ENCODE measurements at places on chromosomes 1 and 21.

- DNase-seq, result peak; percentile 89
- peaks cover 55% of the 10 kb centered on the region for H3K4me1 ChIP-seq
- H3K27me3 ChIP-seq, result no peaks in the 10 kb centered on the region
- no peaks in the 10 kb centered on the region for H3K36me3 ChIP-seq
- H3K4me3 ChIP-seq, result peak overlapping the region; percentile 7
- H3K27ac ChIP-seq, result peak overlapping the region; percentile 96
Measured at GRCh38 chr1:100631015-100631551, 88.5 kb upstream of the VCAM1 start.

- no peak for DNase-seq
- H3K36me3 ChIP-seq, result peaks cover 4% of the 10 kb centered on the region
- H3K4me1 ChIP-seq, result peaks cover 8% of the 10 kb centered on the region
- H3K27me3 ChIP-seq, result no peaks in the 10 kb centered on the region
- H3K4me3 ChIP-seq, result no peak overlapping the region
Measured at GRCh38 chr1:95067062-95067461, 5.7 kb downstream of the ALG14 start.

DNA sequence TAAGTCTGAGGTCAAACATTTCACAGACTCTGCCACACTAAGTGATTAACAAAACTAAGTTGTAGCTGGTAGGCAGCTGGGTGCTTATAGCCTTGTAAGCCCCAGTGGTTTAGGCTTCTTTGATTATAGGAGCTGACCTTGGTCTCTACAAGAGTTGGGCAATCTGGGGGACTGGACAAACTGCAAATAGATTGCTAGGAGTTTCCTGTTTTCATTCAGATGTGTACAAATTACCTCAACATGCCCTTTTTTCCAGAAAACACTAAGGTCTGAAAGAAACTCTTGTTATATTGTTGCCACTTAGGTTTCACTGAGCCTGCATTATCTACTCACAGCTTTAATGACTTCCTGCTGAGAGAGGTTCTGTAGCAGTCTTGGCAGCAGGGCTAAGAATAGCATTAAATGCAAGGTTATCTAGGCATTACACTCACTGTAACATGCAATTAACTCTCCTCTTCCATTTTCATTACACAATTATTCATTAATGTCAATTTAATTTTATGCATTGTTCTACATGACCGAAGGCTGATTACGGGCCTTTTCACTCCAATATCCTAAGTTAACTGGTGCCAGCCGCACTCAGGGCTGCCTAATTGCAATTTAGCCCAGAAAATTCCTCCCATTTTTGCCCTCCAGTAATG, 314.0 kb downstream of the LMO4 start:
- H3K36me3 ChIP-seq, result no peaks in the 10 kb centered on the region
- peaks cover 26% of the 10 kb centered on the region for H3K4me1 ChIP-seq
- peak; percentile 10 for DNase-seq
- no peak overlapping the region for H3K4me3 ChIP-seq

GRCh38 chr1:92168657-92169056, 49.1 kb upstream of the C1orf146 start:
- H3K27ac ChIP-seq, result no peak overlapping the region
- H3K4me1 ChIP-seq, result no peaks in the 10 kb centered on the region
- H3K27me3 ChIP-seq, result no peaks in the 10 kb centered on the region
- no peak for DNase-seq
- no peaks in the 10 kb centered on the region for H3K36me3 ChIP-seq

GRCh38 chr1:21651214-21652042, 17.7 kb downstream of the RAP1GAP start:
- no peak overlapping the region for H3K27ac ChIP-seq
- H3K4me3 ChIP-seq, result peak overlapping the region; percentile 42
- no peaks in the 10 kb centered on the region for H3K4me1 ChIP-seq

GRCh38 chr1:229380536-229381160, 37.8 kb upstream of the CCSAP start:
- H3K27ac ChIP-seq, result no peak overlapping the region
- no peaks in the 10 kb centered on the region for H3K36me3 ChIP-seq
- DNase-seq, result no peak
- no peak overlapping the region for H3K4me3 ChIP-seq
- H3K4me1 ChIP-seq, result no peaks in the 10 kb centered on the region

- no peaks in the 10 kb centered on the region for H3K4me1 ChIP-seq
- no peak for DNase-seq
- no peak overlapping the region for H3K27ac ChIP-seq
- no peaks in the 10 kb centered on the region for H3K27me3 ChIP-seq
- no peaks in the 10 kb centered on the region for H3K36me3 ChIP-seq
- H3K4me3 ChIP-seq, result no peak overlapping the region
Measured at GRCh38 chr1:18666317-18666920, 35.8 kb downstream of the PAX7 start.

DNA sequence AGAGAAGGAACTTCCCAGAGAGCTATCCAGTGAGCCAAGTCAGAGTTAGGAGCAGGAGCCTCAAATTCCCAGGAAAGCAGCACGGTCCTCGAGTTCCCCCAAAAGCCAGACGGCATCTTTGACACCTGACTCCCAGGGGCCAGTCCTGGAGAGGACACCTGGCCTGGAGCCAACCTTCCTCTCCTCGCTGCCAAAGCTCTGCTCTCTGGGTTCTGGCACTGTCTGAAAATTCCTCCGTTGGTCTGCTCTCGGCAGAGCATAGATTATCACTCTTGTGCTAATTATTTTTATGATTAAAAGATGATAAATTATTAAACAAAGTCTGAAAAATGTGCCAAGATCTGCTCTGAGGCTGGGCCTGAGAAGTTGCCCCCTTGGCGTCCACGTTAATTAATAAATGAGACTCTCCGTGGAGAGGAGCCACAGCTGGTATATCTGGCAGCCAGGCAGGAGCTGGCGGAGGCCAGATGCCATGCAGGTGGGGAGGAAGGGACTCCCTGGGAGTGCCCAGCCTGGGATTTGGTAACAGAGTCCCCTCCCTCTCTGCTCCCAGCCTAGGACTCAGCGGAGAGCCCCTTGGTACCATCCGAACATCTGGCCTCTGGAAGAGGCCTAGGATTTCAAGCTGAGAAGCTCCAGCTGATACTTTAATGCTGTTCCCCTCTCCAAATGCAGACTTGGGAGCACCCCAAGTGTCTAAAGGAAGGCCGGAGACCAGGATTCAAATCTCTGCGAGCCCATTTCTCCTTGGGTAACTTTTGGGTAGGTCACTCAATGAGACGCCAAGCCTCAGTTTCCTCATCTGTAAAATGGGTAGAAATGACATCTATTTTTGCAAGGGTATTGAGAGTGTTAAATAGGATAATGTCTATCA, 163.7 kb upstream of the POU3F1 start:
- H3K27me3 ChIP-seq, result peaks cover 6% of the 10 kb centered on the region
- no peaks in the 10 kb centered on the region for H3K4me1 ChIP-seq
- no peak overlapping the region for H3K4me3 ChIP-seq
- DNase-seq, result no peak

DNA sequence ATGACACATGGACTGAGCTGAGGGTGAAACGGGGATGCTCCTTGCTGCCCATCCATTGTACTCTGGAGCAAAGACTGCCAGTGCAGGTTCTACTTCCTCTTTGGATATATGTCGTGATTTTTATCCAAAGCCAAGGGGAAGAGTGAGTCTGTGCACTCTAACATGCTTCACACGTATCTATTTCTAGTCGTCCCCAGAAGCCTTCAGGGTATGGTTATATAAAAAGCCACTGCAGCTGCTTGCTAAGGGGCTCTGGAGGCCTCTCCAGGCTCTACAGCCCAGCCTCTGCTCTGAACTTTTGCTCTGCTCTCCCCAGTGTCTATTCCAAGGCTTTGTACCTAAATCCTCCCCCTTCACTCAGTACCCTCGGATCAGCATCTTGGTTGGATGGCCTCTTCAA, 20.1 kb downstream of the PAFAH2 start:
- H3K4me3 ChIP-seq, result no peak overlapping the region
- H3K27me3 ChIP-seq, result no peaks in the 10 kb centered on the region
- H3K27ac ChIP-seq, result no peak overlapping the region
- no peaks in the 10 kb centered on the region for H3K4me1 ChIP-seq

DNA sequence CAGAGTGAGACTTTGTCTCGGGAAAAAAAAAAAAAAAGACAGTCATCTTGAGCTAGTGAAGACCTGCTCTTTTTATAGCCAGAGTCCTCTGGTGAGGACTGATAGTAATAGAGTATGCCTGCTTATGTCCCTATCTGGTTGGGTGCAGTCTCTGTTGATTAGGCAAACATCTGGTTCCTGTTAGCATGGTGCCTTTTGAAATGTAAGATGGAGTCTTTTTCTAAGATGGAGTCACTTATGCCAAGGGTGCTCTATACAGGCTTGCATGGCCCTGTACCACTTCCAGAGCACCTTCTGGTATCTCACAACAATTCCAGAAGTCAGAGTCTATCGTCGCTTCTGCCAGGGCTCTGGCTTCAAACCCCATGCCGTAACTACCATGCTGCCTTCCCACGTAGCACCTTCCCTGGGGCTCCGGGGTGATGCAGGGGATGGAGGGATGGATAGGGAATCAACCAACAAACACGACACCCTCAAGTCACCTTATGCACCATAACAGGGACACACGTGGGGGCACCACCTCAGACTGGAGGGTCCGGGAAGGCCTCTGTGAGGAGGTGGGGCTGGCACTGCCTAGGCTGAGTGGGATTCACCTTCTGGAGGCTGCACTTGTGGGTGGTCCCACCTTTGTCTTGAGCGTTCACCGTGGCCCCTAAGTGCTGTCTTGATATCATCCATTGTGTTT, 11.6 kb upstream of the PADI6 start:
- peaks cover 8% of the 10 kb centered on the region for H3K27me3 ChIP-seq
- no peak overlapping the region for H3K4me3 ChIP-seq
- no peak overlapping the region for H3K27ac ChIP-seq

DNA sequence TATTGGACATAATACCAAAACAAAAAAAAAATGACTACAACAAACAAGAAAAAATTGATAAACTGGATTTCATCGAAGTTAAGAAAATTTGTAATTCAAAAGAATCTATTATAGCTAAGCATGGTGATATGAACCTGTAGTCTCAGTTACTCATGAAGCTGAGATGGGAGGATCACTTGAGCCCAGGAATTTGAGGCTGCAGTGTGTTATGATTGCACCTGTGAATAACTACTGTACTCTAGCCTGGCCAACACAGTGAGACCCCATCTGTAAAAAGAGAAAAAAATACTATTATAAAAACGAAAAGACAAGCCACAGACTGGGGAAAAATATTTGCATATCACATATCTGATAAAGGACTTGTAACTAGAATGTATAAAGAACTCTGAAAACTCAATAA, 24.5 kb upstream of the TRIM62 start:
- H3K27ac ChIP-seq, result no peak overlapping the region
- H3K4me3 ChIP-seq, result no peak overlapping the region
- peaks cover 23% of the 10 kb centered on the region for H3K27me3 ChIP-seq

GRCh38 chr1:226702957-226703831, 35.9 kb downstream of the ITPKB start:
- H3K27me3 ChIP-seq, result no peaks in the 10 kb centered on the region
- peak overlapping the region; percentile 79 for H3K27ac ChIP-seq
- peak overlapping the region; percentile 75 for H3K4me3 ChIP-seq
- H3K4me1 ChIP-seq, result peaks cover 14% of the 10 kb centered on the region

GRCh38 chr21:42550817-42551216, 37.2 kb downstream of the SLC37A1 start:
- no peaks in the 10 kb centered on the region for H3K36me3 ChIP-seq
- no peak overlapping the region for H3K27ac ChIP-seq
- no peak overlapping the region for H3K4me3 ChIP-seq
- H3K27me3 ChIP-seq, result peaks cover 20% of the 10 kb centered on the region

GRCh38 chr1:230696722-230697437, 17.0 kb downstream of the AGT start:
- DNase-seq, result peak; percentile 62
- no peaks in the 10 kb centered on the region for H3K4me1 ChIP-seq
- H3K27ac ChIP-seq, result no peak overlapping the region
- no peaks in the 10 kb centered on the region for H3K27me3 ChIP-seq
- H3K36me3 ChIP-seq, result no peaks in the 10 kb centered on the region
- H3K4me3 ChIP-seq, result no peak overlapping the region

DNA sequence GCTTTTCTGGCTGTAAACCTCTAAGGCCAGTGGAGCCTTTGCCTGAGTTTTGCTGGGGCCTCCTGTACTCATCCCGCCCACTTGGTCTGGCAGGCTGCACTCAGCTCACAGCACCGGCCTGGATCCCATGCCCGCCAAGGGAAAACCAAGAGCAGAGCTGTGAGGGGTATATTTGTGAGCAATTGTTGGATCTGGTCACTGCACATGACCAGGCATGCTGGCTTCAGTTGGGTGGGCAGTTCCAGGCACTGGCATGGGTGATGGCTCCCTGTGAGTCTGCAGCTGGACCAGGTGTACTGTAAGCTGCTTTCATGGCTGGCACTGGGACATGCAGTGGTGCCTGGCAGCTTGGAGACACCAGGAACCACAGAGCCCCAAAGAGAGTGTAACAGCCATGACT, 563.1 kb upstream of the RGS18 start:
- no peaks in the 10 kb centered on the region for H3K4me1 ChIP-seq
- H3K27me3 ChIP-seq, result no peaks in the 10 kb centered on the region
- no peaks in the 10 kb centered on the region for H3K36me3 ChIP-seq
- DNase-seq, result no peak
- H3K4me3 ChIP-seq, result no peak overlapping the region

DNA sequence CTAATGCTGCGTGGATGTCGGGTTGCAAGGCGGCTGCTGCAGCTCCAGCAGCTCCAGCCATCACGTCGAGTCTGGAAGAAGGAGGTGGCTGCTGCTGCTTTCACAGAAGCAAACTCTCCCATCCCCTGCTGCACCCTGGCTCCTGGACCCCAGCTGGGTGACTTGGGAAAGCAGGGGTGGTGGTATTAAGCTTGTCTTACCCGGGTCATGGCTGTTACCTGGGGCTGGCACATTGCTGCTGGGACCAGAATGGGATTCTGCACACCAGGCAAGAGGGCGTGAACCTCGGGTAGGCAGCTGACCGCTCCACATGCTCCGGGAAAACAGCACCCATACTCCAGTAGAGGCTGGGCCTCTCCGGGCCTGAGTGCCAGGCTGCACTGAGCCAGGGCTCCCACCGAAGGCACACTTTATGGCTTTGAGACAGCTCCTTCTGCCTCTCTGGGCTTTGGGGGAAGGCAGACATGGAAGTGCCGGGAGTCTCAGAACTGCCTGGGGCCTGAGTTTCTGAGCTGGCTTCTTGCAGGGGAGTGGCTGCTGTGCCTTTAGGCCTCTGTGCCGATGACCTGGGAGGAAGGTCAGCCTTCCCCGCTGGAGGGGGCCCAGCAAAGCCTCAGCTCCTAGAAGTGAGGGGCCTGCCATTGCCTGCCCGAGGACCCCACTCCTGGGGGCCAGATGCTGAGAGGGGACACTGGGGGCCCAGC, 1.2 kb downstream of the SMIM1 start:
- H3K4me1 ChIP-seq, result no peaks in the 10 kb centered on the region
- H3K27ac ChIP-seq, result no peak overlapping the region
- peak; percentile 24 for DNase-seq
- 0 out of 2 replicates have a peak, but pooled peaks cover 3% of the 10 kb centered on the region for H3K27me3 ChIP-seq
- H3K36me3 ChIP-seq, result no peaks in the 10 kb centered on the region
